ENCODE measurements at places on chromosomes 1 and 21.
A peak's percentile ranks its signal among the peaks of the same experiment; 100 is the strongest.

DNA sequence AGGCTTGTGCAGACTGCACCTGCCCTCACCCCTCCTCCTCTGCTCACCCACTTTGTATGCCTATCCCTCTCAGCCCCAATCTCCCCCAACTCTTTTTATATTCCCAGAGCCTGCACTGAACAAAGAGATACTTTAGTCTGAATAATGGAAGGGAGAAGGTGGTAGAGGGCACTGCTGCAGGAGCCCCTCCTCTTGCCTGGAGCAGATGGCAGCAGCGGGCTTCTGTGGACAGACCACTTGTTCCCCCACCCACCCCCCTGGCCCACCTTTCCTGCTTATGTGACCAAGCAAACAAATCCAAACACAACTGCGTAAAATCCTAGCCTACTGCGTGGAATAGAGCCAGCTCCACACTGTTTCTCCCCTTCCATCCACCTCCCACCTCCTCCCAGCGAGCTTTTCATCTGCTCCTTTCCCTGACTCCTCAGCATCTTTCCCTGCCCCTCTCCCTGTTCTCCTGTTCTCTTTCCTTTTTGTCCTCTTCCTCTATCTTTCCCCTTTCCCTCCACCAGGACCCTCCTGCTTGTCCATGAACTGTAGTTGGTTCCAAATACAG, 27.5 kb downstream of the RGS8 start:
- DNase-seq, result no peak

- DNase-seq, result no peak
These were observed 558.8 kb downstream of the KCNT2 start for GRCh38 chr1:196049407-196049806.

- peak; percentile 81 for DNase-seq
These were observed 70.2 kb upstream of the ERRFI1 start for GRCh38 chr1:8096105-8097011.

- peak; percentile 56 for DNase-seq
These were observed 163.9 kb downstream of the SLC45A1 start for GRCh38 chr1:8481650-8482380.

GRCh38 chr1:54853793-54854370, 33.1 kb downstream of the DHCR24 start:
- DNase-seq, result no peak

DNA sequence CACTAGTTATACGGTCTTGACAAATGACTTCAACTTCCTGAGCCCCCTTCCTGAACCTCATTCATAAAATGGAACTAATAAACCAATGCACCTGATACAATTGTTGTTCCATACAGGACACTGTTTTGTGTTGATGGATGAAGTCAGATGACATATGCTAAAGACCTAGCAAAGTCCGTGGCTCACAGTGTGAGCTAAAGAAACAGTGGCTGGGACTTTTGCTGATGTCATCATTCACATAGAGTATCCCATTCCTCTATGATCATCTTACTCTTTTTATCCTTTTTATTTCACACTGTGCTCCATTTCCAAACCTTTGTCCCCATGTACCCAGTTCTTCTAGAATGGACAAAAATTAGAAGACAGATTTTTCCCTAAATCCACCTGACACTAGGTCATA, 83.7 kb upstream of the KAZN start:
- DNase-seq, result no peak

DNA sequence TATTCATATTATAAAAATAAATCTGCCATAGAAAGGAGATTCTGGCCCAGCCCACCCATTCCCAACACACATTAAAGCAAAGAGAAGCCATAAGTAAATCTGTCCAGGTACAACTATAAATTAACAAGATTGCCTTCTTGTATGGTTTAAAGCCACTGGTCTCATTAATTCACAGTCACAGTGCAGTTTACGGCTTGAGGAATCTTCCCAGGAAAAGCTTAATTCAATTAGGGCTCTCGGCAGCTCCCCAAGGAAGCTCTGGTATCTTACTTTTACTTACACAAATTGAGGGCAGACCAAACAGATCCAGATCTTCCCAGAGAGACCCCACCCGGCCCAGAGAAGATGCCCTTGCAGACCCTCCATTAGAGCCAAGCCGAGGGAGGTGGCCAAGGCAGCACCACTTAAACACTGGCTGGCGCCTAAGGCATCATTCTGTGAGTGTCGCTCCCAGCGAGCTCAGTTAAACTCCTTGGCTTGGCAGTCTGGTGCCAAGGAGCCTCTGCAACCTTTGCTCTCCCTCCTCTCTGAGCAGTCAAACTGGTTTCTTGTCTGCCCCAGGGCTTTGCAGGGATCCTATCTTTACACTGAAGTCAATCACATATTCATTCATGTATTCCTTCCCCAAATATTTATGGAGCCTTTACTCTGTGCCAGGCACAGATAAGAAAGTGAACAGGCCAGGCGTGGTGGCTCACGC, 10.7 kb downstream of the SLC9A1 start:
- DNase-seq, result no peak

DNA sequence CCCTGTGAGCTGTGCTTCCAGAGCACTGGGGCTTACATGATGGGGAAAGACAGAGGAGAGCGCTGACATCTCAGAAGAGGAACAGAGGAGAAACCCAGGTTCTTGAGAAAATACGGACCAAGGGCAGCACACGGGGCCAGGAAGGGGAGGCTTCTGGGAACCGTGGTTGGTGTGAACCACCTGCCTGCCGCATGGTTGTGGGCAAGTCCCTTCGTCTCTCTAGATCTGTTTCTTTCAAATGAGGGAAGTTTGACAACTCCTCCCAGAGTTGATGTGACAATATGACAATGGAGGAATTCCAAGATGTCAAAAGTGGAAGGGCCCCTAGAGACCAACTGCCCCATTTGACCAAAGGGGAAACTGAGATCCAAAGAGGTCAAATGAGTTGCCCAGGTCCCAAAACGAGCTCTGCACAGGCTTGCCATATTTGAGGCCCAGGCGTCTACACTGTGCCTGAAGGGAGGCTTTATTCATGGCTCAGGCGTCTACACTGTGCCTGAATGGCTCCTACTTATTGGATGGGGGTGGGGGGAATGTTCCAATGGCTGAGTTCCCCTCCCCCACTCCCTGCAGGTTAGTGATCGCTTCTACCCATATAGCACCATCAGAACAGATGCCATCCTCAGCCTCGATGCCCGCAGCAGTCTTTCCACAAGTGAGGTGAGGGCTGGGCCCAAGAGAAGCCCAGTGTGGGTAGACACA, 11.2 kb downstream of the EXTL1 start:
- DNase-seq, result no peak

DNA sequence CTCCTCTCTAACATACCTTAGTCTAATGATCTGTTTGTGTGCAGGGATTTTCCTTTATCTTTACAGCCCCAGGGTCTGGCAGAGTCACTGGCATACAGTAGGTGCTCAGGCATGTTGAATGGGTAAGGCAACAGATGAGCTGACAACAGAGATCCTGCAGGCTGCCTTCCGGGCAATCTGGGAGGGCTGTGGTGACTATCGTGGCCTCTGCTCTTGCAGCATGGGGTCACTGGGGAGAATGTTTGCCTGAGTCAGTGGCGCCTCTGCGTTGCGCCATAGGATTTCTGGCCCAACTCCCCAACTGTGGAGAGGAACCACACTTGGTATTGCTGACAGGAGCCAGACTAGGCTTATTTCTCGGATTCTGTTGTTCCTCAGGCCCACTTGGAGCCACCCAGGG, 93.8 kb downstream of the LAMC2 start:
- peak; percentile 95 for DNase-seq

- no peak for DNase-seq
These were observed 31.7 kb downstream of the ATP1A1 start for GRCh38 chr1:116404699-116405098.

GRCh38 chr1:3553166-3553939, 58.0 kb downstream of the MEGF6 start:
- peak; percentile 44 for DNase-seq

GRCh38 chr1:226582966-226583365, 34.4 kb downstream of the STUM start:
- DNase-seq, result no peak

DNA sequence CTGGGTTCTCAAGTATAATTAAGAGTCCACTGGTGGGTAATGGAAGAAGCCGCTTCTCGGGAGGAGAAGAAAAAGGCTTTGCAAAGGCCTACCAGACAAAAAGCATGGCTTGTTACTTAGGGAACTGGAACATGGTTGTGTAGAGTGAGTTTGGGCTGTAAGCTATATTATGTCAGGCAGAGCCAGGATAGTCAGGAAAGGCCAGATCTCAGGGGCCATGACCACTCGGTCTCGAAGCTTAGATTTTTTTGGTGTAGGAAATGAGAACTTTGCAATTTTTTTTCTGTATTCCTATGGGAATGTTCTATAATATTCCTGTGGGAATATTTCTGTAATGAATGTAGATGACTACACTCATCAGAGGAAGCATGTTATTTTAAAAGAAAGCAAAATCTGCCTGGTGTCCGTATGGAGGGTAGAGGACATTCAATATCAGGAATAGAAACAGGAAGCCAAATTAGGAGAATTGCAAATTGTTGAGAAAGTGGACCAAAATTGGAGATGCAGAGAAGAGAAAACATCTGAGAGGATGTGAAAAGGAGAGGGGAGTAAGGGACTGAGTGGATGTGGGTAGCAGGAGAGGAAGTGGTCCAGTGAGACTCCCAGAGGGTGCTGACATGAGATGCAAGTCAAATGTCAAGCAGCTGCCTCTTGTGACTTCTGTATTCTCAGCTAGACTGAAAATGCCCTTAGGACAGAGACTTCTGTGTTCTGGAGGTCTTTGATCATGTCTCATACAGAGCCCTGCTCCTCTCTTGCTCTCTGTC, 45.2 kb upstream of the HAO2 start:
- DNase-seq, result no peak

GRCh38 chr1:230113593-230114236, 46.7 kb downstream of the GALNT2 start:
- DNase-seq, result peak; percentile 97

DNA sequence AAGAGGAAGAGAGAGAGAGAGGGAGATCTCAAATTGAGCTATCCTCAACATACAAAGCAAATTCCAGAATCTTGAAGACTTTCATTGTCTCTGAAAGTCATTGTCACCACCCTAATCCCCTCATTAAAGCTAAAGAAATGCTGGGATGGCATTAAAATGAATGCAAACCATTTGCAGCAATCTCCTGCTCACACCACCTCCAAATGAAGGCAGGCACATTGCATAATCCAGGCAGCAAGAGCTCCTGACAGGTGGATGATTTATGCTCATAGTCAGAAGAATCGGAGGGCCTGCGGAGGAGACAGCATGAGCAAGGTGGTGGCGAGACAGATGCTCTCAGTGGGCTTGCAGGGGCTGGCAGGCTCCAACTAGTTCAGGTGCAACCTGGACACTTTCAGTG, 90.2 kb downstream of the ESRRG start:
- DNase-seq, result no peak

- peak; percentile 83 for DNase-seq
These were observed 54.3 kb downstream of the ADARB1 start for GRCh38 chr21:45128613-45129188.

DNA sequence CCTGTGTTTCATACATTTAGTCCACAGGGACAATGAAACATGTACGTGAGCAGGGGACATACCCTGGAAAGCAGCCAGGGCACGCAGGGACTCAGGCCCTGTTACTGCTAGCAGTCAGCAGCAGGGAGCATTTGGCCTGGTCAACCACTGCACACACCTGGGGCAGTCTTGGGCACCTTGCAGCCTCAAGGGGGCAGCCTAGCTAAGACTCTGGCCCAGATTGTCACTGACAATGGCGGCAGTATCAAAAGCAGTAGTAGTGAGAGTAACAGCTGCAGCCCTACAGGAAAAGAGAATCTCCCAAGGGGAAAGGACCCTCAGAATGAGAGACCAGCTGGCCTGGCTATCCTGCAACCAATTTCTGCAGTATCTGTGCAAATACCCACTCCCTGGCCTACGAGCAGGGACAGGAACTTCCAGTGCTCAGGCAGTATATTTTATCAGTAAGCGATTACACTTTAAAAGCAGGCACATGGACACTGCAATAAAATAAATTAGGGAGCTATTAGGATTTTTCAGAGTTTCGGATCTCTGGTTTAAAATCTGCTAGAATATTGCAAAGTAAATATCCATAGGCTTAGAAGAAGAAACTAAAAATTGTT, 475.6 kb downstream of the LTN1 start:
- peak; percentile 10 for DNase-seq

DNA sequence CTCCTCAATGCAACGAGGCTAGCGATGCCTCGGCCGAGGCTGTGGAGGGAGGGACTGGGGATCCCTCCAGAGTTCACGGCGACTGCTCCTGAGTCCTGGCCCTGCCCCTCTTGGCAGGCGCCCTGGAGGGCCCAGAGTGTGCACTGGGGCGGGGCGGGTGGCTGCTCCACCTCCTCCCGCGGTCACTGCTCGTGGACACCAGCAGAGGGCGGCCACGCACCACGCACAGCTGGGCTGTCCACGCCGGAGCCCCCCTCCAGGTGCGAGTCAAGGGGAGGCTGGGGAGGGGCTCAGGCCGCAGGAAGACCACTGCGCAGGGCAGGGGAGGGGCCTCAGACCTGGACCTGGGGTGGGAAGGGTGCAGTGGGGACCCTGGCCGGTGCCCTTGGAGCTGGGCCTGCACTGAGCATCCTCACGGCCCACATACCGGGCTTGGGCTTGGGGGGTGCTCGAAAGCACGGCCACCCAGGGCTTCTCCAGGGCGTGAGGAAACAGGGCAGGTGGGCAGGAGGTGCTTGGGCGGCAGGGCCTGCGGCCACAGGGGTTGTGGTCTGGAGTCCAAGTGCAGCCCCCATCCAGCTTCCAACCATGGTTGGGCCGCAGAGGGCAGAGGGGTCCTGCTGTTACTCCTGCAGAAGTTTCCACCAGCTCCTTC, 20.6 kb upstream of the TTC34 start:
- DNase-seq, result peak; percentile 24

DNA sequence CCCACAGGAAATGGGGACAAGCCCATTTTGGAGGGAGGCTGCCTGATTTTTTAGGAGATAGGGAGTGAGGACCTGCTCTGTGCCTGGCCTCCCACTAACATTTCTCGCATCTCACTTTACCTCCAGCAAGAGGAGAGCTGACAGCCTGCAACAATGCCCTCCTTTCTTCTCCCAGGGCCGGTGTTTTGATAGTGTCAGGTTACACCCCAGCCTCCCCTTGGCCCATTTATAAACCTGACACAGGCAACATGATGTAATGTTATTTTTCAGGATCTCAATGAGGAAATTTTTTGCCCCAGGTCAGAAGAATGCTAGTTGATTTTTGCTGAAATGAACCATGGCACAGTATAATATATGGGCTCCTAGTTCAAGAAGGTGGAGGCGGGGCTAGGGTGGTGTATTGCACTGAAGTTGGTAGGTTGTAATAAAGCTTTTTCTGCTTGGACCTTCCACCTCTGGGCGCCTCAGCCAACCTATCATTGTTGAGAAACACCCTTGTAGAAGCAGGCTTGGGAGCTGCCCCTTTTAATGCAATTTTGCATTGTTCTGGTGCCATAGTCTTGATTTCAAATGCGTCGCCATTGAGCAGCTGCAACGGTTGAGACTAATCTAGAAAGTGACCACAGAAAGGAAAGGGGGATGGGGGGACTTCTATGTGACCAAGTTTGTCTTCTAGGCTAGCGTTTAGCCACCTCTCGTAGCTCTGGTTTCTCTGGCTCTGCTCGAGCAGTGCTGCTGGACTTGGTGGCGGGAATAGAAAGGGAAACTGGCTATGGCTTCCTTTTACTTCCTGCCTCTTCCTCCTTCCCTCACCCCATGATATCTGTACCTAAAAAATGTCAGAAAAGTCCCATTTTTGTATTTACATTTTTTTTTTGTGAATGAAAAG, 53.0 kb downstream of the PBX1 start:
- peak; percentile 57 for DNase-seq

All from GM23248 (cell line).